ENCODE measurements at places on chromosomes 12 and 14. TPM values are rescaled to one million over a fixed set of nuclear protein-coding genes. Genes with fewer than 3 reads are reported as not detected.

Gene GDF3
- not detected for total RNA-seq

- H3K27me3 ChIP-seq, result no peaks in the 10 kb centered on the region
- H3K27ac ChIP-seq, result no peak overlapping the region
- no peaks in the 10 kb centered on the region for H3K36me3 ChIP-seq
Measured at GRCh38 chr14:36717363-36717762, 55.7 kb downstream of the PAX9 start.

DNA sequence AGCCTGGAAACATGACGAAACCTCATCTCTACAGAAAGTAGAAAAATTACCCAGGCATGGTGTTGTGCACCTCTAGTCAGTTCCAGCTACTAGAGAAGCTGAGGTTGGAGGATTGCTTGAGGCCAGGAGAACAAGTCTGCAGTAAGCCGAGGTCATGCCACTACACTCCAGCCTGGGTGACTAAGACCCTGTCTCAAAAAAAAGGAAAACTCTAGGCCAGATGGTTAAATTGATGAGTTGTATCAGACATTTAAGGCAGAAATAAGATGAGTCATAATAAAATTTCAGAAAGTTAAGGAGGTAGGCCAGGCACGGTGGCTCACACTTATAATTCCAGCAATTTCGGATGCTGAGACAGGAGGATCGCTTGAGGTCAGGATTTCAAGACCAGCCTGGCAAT, 10.7 kb downstream of the EIF2S1 start:
- no peak for DNase-seq
- no peak overlapping the region for H3K27ac ChIP-seq
- no peak overlapping the region for H3K4me3 ChIP-seq

DNA sequence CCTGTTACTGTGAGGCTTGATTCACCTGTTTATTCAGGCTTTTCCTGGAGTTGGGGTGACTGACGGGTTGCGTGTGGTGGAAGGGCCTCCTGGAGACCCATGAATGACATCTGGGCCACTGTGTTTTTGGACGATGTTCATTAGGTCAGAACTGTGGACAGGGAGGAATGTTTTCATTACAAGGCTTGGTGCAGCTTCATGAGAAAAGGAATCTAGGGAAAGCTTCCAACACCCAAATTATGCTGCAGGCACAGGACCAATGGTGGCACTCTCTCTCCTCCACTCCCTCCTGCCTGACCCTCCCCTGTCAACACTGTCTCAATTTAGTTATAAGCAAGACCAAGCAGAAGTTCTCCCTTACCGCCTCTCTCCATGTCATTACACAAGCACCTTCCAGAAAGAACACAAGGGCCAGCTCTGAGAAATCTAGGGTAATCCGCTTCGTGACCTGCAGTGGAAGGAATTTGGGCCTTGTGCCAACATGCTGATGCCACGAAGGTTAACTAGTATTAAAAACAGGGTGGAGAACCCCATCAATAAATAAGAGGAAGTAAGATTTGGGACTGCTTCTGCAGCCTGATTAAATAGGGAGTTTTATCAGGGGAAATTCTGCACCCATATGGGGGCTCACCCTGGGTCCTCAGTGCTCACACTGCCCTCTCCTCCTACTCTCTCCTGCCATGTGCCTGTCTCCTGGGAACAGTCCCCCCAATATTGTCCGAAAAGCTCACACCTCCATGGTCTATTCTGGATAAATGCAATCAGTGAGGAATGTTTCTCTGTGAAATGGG, 200.3 kb downstream of the KTN1 start:
- peaks cover 9% of the 10 kb centered on the region for H3K4me1 ChIP-seq
- H3K36me3 ChIP-seq, result no peaks in the 10 kb centered on the region
- H3K4me3 ChIP-seq, result no peak overlapping the region
- peak; percentile 24 for DNase-seq
- no peak overlapping the region for H3K27ac ChIP-seq

DNA sequence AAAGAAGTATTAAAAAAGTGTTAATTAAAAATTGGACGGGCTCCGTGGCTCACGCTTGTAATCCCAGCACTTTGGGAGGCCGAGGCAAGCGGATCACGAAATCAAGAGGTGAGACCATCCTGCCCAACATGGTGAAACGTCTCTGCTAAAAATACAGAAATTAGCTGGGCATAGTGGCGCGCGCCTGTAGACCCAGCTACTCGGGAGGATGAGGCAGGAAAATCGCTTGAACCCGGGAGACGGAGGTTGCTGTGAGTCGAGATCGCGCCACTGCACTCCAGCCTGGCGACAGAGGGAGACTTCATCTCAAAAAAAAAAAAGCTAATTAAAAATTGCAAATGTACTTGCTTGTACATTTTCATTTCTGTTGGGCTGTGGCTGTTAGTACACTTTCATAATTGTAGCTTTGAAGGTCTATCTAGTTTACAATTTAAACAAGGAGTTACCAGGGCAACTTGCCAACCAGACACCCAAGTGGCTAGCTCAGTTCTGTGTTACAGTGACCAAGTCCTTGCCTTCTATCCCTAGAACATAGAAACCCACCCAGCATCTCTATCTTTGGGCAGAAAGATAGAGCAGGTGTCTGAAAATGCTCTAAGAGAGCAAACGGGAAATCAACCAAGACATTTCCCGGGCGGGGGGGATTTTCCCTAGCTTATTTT, 1.2 kb downstream of the COA8 start:
- H3K4me3 ChIP-seq, result peak overlapping the region; percentile 93
- H3K27me3 ChIP-seq, result no peaks in the 10 kb centered on the region
- H3K36me3 ChIP-seq, result peaks cover 22% of the 10 kb centered on the region
- H3K4me1 ChIP-seq, result peaks cover 29% of the 10 kb centered on the region
- DNase-seq, result no peak

Gene NTF3
- 2.2 TPM for total RNA-seq

DNA sequence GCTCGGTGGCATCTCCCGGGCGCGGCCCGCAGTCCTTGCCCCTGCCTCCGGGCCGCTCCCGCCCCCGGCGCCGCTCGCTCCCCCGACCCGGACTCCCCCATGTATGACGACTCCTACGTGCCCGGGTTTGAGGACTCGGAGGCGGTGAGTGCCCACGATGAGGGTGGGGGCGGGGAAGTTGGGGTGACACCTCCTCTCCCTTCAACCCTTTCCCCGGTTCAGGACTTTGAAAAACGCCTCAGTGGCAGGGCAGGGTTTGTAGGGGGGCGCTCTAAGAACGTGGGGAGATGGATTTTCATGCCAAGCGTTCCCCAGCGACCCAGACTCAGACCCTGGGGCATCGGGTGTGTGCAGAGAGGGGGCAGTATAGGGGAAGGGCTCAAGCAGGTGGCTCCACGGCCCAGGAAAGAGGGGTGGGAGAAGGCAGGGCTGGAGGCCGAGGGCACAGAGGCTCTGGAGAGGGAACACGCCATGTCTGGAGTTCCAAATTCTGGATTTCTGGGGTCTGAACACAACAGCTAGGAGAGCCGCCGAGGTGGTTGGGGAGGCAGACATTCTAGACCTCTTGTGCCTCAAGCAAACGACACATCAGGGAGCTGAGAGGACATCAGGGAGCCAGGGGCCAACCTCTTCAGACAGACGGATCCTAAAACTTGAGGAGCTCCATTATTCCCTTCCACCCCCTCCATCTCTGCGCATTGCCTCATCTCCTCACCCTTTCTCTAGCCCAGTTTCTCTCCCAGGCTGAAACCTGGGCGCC, 715 bp downstream of the CACNB3 start:
- H3K27ac ChIP-seq, result no peak overlapping the region
- H3K4me1 ChIP-seq, result peaks cover 39% of the 10 kb centered on the region
- peaks cover 17% of the 10 kb centered on the region for H3K27me3 ChIP-seq
- peaks cover 5% of the 10 kb centered on the region for H3K36me3 ChIP-seq
- no peak for DNase-seq
- peak overlapping the region; percentile 63 for H3K4me3 ChIP-seq

GRCh38 chr12:133129368-133130037, 571 bp downstream of the ZNF891 start:
- no peaks in the 10 kb centered on the region for H3K4me1 ChIP-seq
- H3K36me3 ChIP-seq, result peaks cover 24% of the 10 kb centered on the region
- peak overlapping the region; percentile 91 for H3K4me3 ChIP-seq
- peak overlapping the region; percentile 93 for H3K27ac ChIP-seq
- no peak for DNase-seq

- peaks cover 6% of the 10 kb centered on the region for H3K36me3 ChIP-seq
- H3K4me3 ChIP-seq, result no peak overlapping the region
- DNase-seq, result peak; percentile 33
- H3K27me3 ChIP-seq, result no peaks in the 10 kb centered on the region
- peaks cover 15% of the 10 kb centered on the region for H3K4me1 ChIP-seq
- H3K27ac ChIP-seq, result peak overlapping the region; percentile 36
Measured at GRCh38 chr12:106429043-106429552, 71.5 kb downstream of the POLR3B start.

DNA sequence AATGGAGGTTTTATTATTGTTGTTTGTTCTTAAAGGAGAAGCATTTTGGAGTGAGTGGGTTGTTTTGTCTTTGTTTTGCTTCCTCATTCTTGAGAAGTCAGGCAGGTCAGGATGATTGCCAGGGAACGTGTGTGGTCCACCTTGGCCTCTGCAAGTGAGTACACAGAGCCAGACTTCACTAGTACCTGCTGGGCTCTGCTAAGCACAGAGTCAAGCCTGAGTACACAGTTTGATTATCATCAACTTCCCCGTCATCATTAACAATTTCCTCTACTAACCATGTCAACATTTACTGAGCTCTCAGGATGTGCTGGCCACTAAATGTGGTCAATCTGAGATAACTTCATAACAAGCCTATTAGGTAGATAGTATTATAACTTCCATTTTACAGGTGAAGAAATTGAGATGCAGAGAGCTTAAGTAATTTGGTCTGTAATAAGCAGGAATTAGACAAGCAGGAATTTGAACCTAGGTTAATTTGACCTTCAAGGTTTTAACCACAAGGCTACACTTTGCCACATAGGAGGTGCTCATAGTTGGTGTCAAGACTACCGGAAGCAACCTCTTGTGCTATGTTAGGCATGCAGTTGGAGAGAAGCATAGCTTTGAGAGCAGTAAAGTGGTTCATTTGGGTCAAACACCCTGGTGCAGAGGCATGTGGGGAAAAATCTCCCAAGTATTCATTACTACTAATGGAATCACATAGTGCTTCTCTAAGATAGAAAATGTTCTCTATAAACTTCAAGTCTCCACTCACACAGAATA, 178.3 kb downstream of the NUAK1 start:
- peaks cover 3% of the 10 kb centered on the region for H3K27me3 ChIP-seq
- H3K36me3 ChIP-seq, result no peaks in the 10 kb centered on the region
- no peak overlapping the region for H3K4me3 ChIP-seq
- DNase-seq, result peak; percentile 29
- no peak overlapping the region for H3K27ac ChIP-seq
